Right ventricle myocardium inferior (tissue), 1 donor: ENCODE measurements at places on chromosomes 6 and 20. TPM values are rescaled to one million over a fixed set of nuclear protein-coding genes. Genes with fewer than 3 reads are reported as not detected.

POU3F2 gene
- total RNA-seq: not detected

SLC4A11 gene
- total RNA-seq: 0.14 TPM

BPIFB1 gene
- total RNA-seq: not detected

OLIG3 gene
- not detected for total RNA-seq

JARID2 gene
- total RNA-seq: 8.4 TPM

RUNX2 gene
- total RNA-seq: 0.43 TPM

FAM50B gene
- 26.5 TPM for total RNA-seq

HS3ST5 gene
- total RNA-seq: not detected

RHAG gene
- total RNA-seq: 0.76 TPM

DNA sequence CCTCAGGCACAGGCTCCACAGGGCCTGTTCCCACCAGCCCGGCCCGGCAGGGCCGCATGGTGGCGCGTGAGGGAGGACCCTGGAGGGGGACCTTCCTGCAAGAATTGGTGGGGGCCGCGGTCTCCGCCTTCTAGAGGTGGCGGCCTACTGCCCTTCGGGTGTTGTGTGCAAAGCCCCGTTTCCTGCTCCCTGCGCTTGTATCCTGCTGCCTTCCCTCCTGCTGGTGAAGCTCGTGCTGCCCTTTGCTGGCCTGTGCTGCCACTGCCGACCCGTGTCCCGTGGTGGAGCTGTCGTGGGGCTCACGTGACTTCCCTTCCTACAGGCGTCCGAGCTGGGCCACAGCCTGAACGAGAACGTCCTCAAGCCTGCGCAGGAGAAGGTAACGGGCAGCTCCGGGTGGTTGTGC is 8.4 kb upstream of the COL20A1 start:
- peak; percentile 65 for DNase-seq

GRCh38 chr20:2361035-2361593 is 19.6 kb upstream of the TGM6 start:
- no peak for DNase-seq

DNA sequence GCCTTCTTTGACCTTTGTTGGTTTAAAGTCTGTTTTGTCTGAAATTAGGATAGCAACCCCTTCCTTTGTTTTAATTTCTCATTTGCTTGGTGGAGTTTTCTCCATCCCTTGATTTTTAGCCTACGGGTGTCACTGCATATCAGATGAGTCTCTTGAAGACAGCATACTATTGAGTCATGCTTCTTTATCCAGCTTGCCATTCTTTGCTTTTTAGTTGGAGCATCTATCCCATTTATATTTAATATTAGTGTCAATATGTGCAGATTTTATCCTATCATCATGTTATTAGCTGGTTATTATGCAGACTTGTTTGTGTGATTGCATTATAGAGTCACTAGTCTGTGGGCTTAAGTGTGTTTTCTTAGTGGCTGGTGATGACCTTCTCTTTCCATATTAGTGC is 622.2 kb downstream of the MMUT start:
- no peak for DNase-seq

DNA sequence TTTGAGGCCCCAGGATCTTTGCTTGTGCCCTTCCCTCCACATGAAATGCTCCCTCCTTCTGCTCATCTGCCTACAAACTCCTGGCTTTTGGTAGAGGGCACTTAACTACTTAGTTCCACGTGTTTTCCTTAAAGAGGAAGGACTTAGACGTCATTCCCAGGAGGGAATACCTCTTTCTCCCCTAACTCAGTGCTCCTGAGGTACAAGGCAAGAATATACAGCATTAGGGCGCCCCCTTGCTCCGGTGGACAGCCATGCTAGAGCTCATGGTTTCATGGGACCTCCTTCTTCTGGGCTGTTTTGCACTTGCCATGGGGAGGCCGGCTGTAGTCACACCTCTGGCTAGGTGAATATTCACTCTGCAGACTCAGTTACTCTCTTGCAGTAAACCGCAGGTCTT is 93.8 kb upstream of the LY86 start:
- peak; percentile 79 for DNase-seq

GRCh38 chr6:34236131-34236442 is 586 bp upstream of the HMGA1 start:
- no peak for DNase-seq

DNA sequence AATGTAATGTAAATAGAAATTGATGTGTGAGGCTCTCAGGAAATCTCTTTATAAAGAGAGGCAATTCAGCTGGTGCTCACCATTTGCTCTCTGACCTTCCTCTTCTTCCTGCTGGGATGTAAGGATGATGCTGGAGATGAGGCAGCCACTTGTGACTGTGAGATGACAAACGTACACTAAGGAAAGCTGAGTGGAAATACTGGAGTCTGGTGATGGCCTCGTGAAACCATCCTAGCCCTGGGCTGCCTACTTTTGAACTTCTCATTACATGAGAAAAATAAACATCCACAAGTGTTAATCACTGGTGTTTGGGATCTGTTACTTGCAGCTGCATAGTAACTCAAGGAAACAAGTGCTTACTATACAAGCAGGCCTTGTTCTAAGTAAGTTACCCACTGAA is 114.9 kb upstream of the NHSL1 start:
- no peak for DNase-seq

GRCh38 chr6:101395345-101395744 is 1.8 kb downstream of the GRIK2 start:
- no peak for DNase-seq

DNA sequence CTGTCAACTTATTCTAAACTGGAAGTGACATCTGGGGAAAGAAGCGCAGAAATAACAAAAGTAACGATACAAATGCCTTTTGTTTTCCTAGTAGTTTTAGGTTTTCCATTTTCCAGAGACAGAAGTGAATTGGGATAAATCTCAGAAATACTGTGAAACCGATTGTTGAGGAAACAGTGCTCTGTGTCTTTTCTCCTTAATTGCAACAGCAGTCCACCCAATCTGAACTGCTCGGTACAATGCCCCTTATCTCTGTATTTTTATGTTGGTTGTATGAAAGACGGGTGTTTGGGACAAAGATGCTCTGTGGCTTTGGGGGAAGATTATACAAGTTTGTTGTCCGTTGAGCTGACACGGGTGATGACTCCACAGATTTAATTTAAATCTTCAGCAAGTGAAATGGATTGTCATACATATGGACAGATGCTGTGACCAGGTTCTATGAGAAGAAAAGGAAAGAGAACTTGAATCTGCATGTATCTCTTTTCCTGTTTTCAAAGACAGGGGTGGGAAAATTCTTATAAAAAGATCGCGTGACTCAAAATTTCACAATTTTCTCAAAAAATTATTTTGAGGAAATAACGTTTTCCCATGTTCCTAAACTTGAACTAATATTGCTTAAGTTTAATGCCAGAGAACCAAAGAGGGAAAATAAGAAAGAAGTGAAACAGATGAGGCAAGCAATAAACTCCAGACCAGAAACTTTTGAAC is 41.2 kb downstream of the SASH1 start:
- no peak for DNase-seq

GRCh38 chr20:50284811-50285375 is 94.3 kb downstream of the CEBPB start:
- no peak for DNase-seq

- DNase-seq: no peak
These were observed 79.6 kb downstream of the IPCEF1 start for GRCh38 chr6:154276810-154277628.

DNA sequence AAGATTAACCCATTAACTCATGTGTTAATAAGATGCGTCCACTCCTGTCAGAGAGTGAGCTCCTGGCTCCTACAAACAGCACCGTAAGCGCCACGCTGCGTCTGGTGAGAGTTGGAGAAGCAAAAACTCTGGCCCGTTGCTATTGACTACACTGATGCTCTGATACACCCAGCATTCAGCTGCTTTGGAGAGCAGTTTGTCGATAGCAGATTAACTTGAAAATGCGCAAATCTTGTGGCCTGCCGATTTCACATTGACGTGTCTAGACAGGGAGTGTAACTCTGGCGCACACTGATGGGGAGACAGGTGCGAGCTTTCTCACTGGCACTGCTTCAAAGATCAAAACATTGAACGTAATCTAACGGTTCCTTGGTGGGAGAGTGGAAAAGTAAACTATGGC is 151.7 kb upstream of the RPS6KA2 start:
- DNase-seq: no peak

- no peak for DNase-seq
These were observed 53.2 kb upstream of the NKX2-4 start for GRCh38 chr20:21450572-21450971.

- peak; percentile 61 for DNase-seq
These were observed 562.3 kb upstream of the POU3F2 start for GRCh38 chr6:98272060-98272459.

DNA sequence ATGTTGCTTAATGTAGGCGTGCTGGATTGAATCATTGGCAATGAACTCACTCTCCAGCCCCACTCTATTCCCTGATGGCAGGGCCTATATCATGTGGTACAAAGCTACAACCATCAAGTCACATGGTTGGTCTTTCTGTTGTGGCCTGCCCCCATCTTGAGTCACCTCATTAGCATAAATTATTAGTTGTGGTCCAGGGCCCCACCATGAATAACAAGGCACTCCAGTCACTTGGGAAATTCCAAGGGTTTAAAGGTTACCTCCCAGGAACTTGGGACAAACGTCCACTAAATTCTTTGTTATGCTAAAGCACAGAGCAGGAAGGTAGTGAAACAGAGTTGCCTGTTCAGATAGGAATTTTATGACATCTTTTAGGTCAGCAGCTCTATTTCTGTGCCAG is 193.7 kb downstream of the SLC35F1 start:
- DNase-seq: no peak

- DNase-seq: no peak
These were observed 5.7 kb upstream of the TIAM2 start for GRCh38 chr6:154989448-154989847.

- no peak for DNase-seq
These were observed 12.8 kb downstream of the AK9 start for GRCh38 chr6:109678240-109678639.

DNA sequence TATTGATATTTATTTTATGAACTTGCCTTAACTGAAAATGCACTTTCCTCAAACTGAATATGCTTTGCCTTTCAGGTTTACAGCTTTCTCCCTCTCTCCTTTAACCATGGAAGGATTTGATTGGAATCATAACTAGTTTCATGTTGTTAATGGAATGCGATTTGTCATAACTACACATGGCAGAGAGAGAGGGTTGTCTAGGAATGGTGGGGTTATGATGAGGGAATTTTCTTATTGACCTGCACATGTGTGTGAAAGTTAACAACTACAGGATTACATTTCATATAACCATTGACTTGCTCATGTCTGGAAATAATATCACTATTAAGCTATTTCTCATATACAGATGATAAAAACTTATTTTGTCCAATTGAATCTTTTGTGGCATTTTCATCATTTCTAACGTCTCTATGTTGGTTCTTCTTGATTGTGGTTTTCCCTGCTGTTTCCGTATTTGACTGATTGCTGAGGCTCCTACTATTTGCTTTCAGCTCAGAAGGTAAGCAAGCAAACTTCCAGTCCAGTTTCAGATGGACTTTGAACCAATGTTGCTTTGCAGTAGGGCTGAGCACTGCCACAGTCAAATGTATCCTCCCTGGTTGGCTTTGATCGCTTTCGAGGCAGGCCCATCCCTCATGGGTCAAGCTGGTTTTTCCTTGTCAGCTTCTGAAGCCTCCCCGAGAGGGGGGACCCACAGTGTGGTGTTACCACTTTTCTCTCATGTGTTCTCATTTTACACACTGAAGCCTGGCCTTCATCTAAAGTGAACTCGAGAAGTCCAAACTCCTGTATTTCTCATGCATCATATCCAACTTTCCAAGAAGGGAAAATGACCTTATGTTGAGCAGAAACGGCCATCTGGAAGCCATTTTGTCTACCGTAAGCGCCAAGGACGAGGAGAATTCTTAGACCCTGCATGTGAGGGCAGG is 7.6 kb upstream of the CCN2 start:
- DNase-seq: no peak

DNA sequence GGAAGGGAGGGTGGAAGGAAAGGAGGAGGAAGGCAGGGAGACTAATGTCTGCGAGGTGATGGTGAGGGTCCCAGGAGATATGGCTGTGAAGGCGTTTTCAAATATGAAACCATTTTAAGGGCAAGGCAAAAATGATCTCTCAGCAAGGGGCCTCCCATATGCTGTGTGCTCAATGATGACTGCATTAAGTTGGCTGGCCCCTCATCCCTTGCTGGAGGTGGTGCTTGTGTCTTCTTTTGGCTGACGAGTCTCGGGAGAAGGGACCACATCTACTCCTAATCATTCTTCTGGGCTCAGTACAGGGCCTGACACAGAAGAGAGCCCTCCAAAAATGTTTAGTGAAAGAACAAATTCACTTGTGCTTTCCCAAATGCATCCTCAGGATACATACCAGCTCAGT is 23.0 kb upstream of the MRPS18A start:
- DNase-seq: no peak

- no peak for DNase-seq
These were observed at the start of gene ROS1 for GRCh38 chr6:117425431-117426153. Gene ROS1 (minus strand): TSS chr6:117425942. CDS start chr6:117425656, 286 bp downstream.
